ENCODE measurements at places on chromosomes 2 and 18. TPM values are rescaled to one million over a fixed set of nuclear protein-coding genes. Genes with fewer than 3 reads are reported as not detected.

The TTR gene
- not detected for total RNA-seq

The DES gene
- 4.7 TPM for total RNA-seq

The SKA1 gene
- total RNA-seq, result 3.0 TPM

The TUBB8B gene
- not detected for total RNA-seq

The KIAA2012 gene
- not detected for total RNA-seq

The PIAS2 gene
- 36.4 TPM for total RNA-seq

The TMEM169 gene
- total RNA-seq, result 0.36 TPM

The L3MBTL4 gene
- not detected for total RNA-seq

Measured in fibroblast of the aortic adventitia (primary cell).